ENCODE measurements at places on chromosomes 2 and 18.

GRCh38 chr2:207725873-207726578 is 14.6 kb downstream of the CCNYL1 start:
- H3K4me1 ChIP-seq: peaks cover 4% of the 10 kb centered on the region
- H3K27ac ChIP-seq: no peak overlapping the region
- H3K27me3 ChIP-seq: no peaks in the 10 kb centered on the region
- no peak overlapping the region for H3K4me3 ChIP-seq
- peaks cover 3% of the 10 kb centered on the region for H3K36me3 ChIP-seq
- DNase-seq: no peak

DNA sequence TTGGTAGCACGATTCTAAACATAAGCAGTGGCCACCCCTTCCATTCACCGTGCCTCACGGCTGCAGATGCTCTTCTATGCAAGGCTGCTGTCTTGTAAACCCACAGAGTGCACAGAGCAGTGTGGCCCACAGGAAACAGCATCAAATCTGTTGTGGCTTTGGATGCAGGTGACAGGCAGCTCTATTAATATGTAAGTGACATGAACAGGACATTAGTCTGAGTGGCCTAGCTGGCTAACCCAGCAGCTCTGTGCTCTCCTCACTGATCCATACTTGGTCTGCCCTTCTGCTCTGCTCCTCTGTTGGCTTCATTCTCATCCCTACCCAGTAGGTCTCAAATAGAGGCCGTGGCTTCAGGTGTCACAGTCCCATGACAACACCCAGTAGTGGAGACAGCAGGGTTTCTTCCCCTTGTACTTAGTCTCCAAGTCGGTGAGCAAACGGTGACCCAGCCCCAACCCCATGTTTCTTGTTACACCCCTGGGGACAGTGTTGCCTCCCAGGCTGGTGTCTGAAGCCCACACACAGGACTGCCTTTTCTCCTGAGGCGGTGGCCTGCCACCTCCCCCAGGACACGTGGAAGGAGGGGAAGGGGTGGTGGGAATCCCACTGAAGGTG is 5.8 kb downstream of the SH3RF3 start:
- H3K27ac ChIP-seq: no peak overlapping the region
- no peaks in the 10 kb centered on the region for H3K36me3 ChIP-seq
- H3K4me1 ChIP-seq: peaks cover 13% of the 10 kb centered on the region
- DNase-seq: no peak
- no peak overlapping the region for H3K4me3 ChIP-seq

DNA sequence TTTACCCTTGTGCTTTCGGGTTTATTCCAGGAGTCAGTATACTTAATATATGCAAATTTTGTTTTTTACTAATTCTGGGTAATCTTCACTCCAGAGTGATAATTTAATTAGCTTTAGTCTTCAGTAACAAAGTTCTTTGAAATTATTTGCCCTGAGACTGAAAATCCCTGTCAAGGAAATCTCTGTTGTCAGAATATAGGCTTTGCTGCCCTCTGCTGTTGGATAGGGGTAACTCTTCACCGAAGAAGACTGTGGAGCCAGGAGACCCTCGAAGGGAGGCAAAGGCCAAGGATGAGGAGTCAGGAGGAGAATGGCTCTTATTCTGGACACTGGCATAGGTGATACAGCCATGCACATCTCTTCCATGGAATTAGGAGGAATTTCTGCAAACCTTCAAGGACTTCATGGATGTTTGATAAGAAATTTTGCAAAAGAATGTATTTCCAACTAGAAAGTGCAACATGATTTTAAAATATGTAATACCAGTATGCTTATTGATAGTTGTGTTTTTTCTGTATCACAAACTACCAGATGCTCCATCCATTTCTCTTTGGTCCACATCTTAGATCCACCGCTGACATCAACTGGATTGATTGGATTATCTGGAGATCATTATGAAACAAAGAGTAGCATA is 182.3 kb downstream of the RDH14 start:
- H3K4me1 ChIP-seq: no peaks in the 10 kb centered on the region
- H3K36me3 ChIP-seq: no peaks in the 10 kb centered on the region
- H3K27me3 ChIP-seq: no peaks in the 10 kb centered on the region
- DNase-seq: peak; percentile 49

DNA sequence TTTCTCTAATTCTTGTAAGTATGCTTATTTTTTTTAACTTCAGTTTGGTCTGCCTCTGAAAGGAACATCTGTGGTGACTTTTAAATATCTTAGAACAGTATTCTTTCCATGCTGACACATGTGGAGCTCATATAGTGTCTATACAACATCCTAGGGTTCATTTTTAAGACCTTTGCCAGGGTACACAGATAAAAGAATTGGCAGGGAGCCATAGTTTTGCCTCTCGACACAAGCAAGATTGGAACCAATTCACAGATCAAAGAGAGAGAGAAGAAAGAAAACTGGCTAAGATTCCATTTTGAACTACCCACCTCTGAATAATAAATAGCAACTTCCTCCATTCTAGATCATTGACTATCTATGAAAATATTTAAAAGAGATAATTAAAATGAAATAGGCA is 142.7 kb upstream of the ST6GAL2 start:
- H3K4me1 ChIP-seq: no peaks in the 10 kb centered on the region
- H3K27ac ChIP-seq: no peak overlapping the region
- no peaks in the 10 kb centered on the region for H3K27me3 ChIP-seq
- H3K4me3 ChIP-seq: no peak overlapping the region
- no peak for DNase-seq
- no peaks in the 10 kb centered on the region for H3K36me3 ChIP-seq

DNA sequence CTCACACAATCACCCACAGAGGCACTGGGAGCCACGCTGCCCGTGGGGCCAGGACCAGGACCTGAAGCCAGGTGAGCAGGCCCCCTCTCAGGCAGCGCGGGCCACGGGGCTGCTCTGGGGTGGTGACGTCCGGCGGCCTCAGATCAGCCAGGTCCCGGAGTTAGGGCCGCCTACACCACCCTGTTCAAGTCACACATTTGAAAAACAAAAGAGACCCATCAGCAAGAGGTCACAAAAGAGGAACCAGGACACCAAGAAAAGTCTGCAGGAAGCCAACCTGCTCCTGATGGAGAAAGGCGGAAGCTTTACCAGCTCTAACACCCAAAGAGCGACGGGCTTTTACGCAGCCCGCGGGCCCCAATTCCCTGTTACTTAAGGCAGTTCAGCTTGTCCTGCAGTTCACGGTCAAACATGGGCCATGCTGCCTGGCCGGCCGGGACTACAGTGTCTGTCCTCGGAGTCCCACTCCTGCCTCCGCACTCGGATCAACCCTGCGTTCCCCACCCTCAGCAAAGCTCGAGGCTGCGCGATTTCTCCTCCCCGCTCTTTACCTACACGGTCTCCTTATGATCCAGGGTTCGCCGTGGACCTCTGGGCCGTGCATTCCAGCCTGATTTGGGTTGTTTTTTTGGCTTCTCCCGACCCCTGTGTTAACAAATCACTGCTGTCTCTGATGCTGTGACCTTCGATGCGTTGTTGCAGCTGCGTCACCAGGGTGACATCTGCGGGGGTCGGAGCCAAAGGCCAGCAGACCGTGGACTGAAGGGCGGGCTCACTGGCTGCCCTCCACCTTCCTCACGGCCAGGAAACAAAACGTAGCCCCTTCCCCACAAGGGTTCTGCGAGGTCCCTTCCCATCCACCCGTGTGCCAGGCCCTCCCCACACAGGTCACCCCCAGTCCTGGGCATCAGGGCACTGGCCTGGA is 31.0 kb downstream of the SNORC start:
- peak overlapping the region; percentile 80 for H3K27ac ChIP-seq
- DNase-seq: no peak
- no peaks in the 10 kb centered on the region for H3K27me3 ChIP-seq
- peaks cover 9% of the 10 kb centered on the region for H3K4me1 ChIP-seq

GRCh38 chr2:113028112-113028511 is 22.9 kb downstream of the IL36A start:
- no peak overlapping the region for H3K27ac ChIP-seq
- peaks cover 3% of the 10 kb centered on the region for H3K27me3 ChIP-seq
- DNase-seq: no peak

DNA sequence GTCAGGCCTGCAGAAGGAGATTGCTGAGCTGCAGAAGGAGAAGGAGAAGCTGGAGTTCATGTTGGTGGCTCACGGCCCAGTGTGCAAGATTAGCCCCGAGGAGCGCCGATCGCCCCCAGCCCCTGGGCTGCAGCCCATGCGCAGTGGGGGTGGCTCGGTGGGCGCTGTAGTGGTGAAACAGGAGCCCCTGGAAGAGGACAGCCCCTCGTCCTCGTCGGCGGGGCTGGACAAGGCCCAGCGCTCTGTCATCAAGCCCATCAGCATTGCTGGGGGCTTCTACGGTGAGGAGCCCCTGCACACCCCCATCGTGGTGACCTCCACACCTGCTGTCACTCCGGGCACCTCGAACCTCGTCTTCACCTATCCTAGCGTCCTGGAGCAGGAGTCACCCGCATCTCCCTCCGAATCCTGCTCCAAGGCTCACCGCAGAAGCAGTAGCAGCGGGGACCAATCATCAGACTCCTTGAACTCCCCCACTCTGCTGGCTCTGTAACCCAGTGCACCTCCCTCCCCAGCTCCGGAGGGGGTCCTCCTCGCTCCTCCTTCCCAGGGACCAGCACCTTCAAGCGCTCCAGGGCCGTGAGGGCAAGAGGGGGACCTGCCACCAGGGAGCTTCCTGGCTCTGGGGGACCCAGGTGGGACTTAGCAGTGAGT is 19.4 kb downstream of the FOSL2 start:
- peaks cover 87% of the 10 kb centered on the region for H3K36me3 ChIP-seq
- H3K27ac ChIP-seq: no peak overlapping the region
- no peak overlapping the region for H3K4me3 ChIP-seq
- DNase-seq: no peak
- H3K27me3 ChIP-seq: no peaks in the 10 kb centered on the region
- H3K4me1 ChIP-seq: peaks cover 26% of the 10 kb centered on the region

DNA sequence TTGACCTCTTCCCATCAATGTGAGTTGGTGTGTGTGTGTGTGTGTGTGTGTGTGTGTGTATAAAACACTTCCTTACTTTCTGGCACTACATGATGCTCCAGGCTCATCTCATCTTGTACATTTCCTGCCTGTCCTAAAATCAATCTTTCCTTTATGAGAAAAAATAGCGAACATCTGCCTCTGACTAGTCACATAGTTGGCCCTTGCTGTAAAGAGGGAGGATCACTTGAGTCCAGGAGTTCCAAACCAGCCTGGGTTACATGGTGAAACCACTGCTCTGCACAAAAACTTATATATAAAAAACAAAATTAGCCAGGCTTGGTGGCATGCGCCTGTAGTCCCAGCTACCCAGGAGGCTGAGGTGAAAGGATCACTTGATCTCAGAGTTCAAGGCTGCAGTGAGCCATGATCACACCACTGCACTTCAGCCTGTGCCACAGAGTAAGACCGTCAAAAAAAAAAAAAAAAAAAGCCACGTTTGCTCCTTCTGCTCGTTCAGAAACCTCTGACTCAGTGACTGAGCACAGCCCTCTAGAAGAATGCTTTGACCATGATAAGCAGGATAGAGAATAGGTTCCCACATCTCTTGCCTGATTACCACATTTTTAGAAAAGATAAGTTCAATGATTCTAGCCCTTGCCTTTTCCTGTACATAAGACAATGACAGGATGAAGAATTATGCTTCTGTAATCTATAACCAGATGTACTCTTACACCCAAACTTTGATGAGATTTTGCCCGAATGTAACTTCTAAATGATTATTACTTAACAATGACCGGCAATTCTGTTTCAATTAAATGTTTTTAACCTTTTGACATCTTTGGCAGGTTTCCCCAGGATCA is 45.2 kb upstream of the ST3GAL5 start:
- no peak overlapping the region for H3K27ac ChIP-seq
- peak; percentile 92 for DNase-seq
- no peaks in the 10 kb centered on the region for H3K27me3 ChIP-seq
- H3K4me1 ChIP-seq: peaks cover 3% of the 10 kb centered on the region

DNA sequence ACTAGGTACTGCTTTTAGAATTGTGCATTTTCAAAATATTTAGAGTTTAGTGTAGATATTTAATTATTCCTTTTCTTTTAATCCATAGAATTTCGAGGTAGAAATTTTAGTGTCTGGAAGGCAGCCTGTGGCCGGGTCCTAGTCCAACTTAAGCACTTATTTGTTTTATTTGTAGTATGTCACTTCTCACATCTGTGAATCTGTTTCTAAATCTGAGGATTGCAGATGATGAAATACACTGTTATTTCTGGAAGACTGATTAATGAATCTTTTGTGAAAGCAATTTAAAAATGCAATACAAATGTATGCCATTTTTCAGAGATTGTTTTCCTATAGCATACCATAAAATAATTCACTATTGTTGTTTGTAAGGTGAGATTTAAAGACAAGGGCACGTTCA is 483.9 kb upstream of the TRIB2 start:
- no peaks in the 10 kb centered on the region for H3K27me3 ChIP-seq
- H3K4me3 ChIP-seq: no peak overlapping the region
- no peak for DNase-seq
- H3K27ac ChIP-seq: no peak overlapping the region
- no peaks in the 10 kb centered on the region for H3K4me1 ChIP-seq

GRCh38 chr18:24491927-24492834 is 31.7 kb downstream of the HRH4 start:
- no peaks in the 10 kb centered on the region for H3K36me3 ChIP-seq
- no peak overlapping the region for H3K4me3 ChIP-seq
- DNase-seq: no peak
- no peak overlapping the region for H3K27ac ChIP-seq

DNA sequence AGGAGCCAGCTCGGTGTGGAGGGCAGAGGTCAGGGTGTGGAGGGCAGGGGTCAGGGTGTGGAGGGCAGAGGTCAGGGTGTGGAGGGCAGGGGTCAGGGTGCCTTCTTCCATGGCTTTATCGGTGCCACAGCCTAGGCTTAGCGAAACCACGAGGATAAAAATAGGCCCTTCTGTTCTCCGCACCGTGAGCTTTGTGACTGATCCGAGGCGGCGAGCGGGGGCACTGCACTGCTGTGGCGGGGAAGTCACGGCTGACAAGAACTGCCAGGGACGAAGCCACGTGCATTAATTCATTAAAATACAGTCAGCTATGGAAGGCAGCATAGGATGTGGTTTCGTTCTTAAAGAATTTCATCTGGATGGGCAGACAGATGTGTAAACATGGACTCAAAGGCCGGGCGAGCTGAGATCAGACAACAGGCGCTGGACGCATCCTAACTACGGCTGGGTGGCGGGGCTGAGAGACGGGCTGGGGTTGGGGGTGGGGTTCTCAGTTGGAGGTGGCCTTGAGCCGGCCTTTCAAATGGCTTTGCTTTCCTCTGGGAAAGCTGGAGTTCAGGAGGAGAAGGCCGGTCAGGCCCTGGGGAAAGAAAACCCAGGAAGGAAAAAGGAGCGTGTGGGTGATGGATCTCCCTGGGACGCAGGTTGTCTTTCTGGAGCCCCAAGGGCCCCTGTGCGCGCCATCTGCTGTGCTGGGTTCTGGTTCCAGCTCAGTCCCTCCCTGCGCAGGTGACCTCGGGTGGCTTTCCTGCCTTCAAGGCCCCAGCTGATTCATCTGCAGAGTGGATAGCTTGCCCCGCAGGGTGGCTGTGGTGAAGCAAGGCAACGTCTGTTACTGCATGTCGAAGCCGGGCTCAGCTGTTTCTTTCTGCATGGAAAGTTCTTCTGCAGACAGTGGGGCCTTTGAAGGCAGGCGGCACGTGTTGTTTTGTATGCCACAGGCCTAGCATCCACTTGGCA is 958 bp upstream of the ALLC start:
- peaks cover 10% of the 10 kb centered on the region for H3K4me1 ChIP-seq
- peak; percentile 7 for DNase-seq
- H3K4me3 ChIP-seq: no peak overlapping the region

- H3K27ac ChIP-seq: no peak overlapping the region
- no peaks in the 10 kb centered on the region for H3K27me3 ChIP-seq
- H3K4me3 ChIP-seq: no peak overlapping the region
Observed at GRCh38 chr2:42859791-42860190, 67.4 kb upstream of the HAAO start.

Data from IMR-90 (cell line).